ENCODE measurements at places on chromosomes 3 and 15.

DNA sequence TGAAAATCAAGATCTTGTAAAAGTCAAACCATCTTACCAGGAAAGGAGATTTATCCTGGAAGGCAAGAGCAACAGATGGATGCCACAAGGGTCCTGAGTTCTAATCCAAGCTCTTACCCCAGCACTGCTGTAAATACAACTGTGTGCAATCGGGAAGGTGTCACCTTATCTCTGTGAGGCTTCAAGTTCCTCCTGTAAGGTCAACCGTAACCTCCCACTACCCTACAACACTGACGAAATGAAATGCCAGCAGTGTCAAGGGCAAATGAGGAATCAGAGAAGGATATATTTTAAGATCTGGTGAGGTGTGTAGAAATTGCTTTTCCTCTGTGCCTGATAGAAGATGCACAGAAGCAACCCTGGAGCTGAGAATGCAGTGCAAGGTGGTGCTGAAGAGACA lies 207.8 kb downstream of the NTRK3 start:
- DNase-seq = no peak

GRCh38 chr3:73520931-73521461 lies 103.7 kb downstream of the PDZRN3 start:
- DNase-seq = no peak

GRCh38 chr3:136699271-136699828 lies 52.8 kb downstream of the STAG1 start:
- DNase-seq = no peak

DNA sequence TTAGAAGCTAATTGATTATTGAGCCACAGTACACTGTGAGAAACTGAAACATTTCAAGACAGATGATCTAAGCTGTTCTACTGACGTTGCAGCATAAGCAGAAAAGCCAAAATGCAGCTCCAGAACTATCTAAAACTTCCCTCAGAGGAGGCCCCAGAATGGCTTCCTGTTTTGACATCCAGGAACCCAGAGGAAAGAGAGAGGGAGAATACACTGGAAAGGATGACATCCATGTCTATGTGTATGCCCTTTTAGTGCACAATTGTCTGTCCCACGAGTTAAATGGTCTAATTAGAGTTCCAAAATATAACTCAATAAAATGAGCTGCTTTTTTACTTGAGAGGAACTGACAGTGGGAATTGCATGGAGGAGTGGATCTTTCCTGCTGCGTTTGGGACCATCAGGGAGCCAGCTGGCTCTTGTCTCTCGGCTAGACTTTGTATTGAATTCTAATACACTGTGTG lies 688.1 kb downstream of the ZNF385D start:
- no peak for DNase-seq

GRCh38 chr3:30649572-30650318 lies 43.3 kb downstream of the TGFBR2 start:
- no peak for DNase-seq

GRCh38 chr15:41631880-41632470 lies 28.2 kb upstream of the MGA start:
- no peak for DNase-seq

DNA sequence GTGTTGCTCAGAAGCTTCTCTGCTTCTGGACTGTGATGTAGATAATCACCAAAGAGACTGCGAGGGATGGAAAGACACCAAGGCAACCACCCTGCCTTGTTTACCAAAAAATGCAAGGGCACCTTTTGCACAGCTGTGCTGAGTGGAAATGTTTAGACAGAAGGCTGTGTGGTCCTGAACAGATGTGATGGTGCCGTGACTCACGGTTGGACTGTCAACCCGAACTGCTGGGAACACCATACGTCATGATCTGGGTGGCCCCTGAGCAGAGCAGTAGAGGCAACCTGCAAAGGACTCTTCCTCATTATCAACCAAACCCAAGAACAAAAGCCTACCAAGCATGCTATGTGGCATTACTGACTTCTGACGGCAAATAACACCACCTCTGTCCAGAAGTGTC lies 61.3 kb upstream of the LPP start:
- DNase-seq = no peak

GRCh38 chr3:122014741-122015140 lies 7.3 kb downstream of the ILDR1 start:
- DNase-seq = no peak

GRCh38 chr3:126119008-126119675 lies 35.2 kb upstream of the SLC41A3 start:
- DNase-seq = no peak

- DNase-seq = no peak
Observed at GRCh38 chr15:40693904-40694687, 878 bp upstream of the RAD51 start.

GRCh38 chr3:187186801-187187421 lies 10.4 kb upstream of the RTP1 start:
- DNase-seq = no peak

GRCh38 chr15:55279100-55279745 lies 10.4 kb downstream of the RAB27A start:
- no peak for DNase-seq

- no peak for DNase-seq
Observed at GRCh38 chr3:74003734-74004133, 379.0 kb upstream of the PDZRN3 start.

DNA sequence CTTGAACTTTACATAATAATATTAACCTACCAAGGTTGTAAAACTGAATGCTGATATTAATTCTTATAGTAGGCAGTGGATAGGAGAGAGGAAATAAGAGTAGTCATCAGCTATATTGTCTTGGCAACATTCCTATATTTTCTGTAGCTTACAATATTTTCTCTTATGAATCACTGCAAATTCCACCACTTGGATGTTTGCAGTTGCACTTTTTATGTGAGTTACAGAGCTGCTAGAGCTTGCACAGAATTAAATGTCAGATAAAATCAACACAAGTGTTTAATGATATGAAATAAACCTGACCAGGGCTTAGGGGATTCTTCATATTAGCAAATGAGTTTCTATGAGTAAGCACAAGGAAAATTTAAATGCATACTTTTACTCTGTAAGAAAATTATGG lies 1710.1 kb downstream of the SI start:
- no peak for DNase-seq

DNA sequence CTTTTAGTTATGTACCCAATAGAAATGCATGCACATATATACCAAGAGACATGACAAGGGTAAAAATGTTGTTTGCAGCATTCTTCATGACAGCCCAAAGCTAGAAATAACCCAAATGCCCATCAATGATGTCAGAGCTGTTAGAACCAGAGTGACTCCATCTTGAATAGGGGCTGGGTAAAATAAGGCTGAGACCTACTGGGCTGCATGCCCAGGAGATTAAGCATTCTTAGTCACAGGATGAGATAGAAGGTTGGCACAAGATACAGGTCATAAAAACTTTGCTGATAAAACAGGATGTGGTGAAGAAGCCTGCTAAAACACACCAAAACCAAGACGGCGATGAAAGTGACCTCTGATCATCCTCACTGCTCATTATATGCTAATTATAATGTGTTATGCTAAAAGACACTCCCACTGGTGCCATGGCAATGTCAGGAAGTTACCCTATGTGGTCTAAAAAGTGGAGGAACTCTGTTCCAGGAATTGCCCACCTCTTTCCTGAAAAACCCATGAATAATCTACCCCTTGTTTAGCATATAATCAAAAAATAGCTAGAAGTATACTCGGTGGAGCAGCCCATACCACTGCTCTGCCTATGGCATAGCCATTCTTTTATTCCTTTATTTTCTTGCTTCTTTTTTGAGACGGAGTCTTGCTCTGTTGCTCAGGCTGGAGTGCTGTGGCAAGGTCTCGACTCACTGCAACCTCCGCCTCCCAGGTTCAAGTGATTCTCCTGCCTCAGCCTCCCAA lies 32.9 kb downstream of the ZBTB11 start:
- no peak for DNase-seq

DNA sequence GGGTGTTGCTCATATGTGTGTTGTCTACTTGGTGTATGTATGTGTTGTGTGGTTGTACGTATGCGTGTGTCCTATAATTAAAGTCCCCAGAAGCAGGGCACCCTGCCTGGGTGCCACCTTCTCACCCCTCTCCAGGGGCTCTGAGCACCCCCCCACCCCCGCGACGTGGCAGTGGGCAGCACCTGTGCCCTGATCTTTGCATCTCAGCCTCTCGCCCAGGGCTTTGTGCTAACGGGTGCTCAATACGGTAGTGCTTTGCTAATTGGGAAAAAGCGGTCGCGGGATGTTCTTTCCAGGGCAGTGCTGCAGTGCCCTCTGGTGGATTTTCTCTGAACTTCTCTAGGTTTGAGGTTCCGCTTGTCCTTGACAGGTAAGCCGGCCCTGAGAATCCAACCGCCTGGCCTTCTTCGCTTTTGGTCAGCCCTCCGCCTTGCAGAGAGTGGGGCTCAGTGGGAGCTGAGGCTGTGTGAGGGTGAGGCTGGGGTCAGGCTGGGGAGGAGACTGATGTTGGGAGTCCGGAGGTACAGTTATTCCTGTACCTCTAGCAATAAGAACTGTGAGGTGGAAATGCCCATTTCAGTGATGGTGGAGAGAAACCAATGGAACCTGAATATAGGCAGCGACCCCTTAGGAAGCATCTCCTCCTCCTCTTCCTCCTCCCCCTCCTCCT lies 17.6 kb upstream of the EPHB3 start:
- DNase-seq = peak; percentile 70

DNA sequence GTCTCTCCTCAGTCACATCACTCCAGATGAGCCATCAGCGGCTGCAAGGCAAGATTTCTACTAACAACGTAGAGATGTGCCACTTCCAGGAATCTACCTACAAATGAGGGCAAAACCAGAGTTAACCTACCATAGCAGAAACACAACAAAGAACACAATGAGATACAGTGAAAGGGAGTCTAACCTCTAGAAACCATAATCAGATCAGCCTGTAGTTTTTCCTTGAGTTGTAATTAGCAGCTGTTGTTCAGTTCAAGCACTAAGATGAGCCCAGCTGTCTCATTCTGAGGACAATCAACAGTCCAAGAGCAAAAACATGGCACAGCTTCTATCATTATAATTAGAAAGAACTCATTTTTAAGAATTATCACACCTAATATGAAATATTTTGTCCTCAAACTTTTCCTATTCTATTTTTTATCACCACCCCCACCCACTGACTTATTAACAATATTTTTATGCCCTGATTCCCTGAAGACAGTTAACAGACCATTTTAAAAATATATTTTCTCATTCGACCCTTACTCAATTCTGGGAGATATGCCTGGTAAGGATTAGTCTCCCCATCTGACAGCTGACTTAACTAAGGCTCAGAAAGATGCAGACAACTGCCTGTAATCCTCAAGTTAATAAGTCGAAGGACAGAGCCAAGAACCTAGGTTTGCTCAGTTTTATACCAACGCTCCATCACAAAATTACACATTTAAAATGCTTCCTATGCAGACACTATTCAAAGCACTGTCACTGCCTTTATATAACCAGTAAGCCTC lies 50.1 kb downstream of the MAGI1 start:
- DNase-seq = no peak

GRCh38 chr15:85009435-85009834 lies 27.8 kb downstream of the PDE8A start:
- no peak for DNase-seq

GRCh38 chr3:171306631-171307030 lies 153.6 kb downstream of the TNIK start:
- DNase-seq = peak; percentile 31

- DNase-seq = peak; percentile 53
Observed at GRCh38 chr15:40320931-40321371, 2.5 kb upstream of the INAFM2 start.

GRCh38 chr15:79171320-79172031 lies 80.9 kb upstream of the RASGRF1 start:
- no peak for DNase-seq

DNA sequence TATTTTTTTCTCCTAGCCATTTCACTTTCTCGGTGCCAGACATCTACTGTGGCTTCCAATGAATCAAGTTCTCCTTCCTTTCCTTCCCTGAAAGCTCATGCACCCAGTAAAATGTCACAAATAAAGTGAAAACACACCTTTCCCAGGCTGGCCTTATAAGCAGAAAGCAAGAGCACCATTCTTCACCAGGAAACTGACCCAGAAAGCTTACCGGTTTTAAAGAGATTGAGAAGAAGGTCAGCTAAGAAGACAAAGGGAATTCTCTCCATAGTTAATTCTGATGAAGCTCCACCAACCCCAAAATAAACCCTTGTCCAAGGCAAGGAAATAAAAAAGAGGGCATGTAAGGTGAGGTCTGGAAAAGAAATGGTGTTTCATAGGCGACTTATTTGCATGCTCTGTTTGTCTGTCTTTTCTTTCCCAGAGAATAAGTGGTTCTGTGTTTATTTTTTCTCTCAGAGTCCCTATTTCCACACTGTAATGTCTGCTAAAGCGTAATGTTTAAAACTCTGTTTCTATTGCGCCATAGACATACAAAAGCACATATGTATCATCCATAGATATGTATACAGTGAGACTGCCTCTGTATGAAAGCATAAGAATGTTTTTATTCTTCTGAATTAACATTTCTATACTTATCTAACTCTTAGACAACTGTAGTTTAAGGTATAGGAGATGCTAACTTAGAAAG lies 2.8 kb downstream of the LSAMP start:
- DNase-seq = no peak

DNA sequence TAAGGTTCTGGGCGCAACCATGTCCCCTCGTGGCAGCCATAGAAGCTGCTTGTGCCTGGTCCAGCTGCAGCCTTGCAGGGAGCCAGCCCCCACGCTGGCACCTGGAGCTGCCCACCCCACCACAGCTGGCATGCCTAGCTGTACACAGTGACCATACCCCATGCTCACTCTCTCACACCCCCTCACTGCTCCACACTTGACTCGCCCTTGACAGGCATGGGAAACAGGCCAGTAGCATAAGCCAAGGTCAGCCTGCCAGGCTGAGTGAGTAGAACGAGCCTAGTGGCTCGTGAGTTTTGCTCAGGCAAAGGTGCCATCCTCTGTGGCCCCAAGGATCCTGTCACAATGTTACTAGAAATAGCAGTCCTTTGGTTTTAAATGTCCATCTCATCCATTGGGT lies 52.7 kb upstream of the CADM2 start:
- no peak for DNase-seq

- DNase-seq = no peak
Observed at GRCh38 chr3:16171009-16171408, 3.5 kb upstream of the GALNT15 start.

DNA sequence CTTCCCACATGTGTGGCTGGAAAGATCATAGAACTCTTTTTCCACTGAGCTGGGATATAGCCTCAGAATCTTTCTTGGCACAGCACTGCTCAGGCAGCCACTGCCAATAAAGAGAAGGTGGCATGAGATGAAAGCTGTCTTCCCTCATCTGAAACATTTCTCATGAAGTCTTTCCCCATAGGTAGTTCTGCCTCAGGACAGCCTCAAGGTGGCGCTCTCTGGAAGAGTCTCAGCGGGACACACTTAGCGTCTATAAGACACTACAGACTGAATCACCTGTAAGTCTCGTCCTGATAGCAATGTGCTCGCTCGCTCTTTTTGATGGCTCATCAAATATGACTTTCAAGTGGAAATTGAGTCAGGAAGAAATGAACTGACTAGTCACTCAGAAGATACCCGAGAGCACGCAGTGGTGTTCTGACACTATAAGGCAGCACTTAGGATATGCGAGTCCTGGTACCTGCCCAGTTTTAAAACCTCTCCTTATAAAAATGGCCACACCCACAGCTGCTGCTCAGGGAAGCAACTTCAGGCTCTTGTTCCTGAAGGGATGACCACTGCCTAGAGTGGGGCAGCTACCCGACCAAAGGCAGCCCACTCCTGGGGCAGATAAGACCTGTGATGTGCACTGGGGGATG lies 269.5 kb downstream of the SUCLG2 start:
- DNase-seq = peak; percentile 59

- no peak for DNase-seq
Observed at GRCh38 chr3:87025661-87026645, 35.0 kb upstream of the VGLL3 start.

Measured in HEK293T (cell line).